Right cardiac atrium (tissue), 5 donors: ENCODE measurements at places on chromosomes 4 and X. TPM values are rescaled to one million over a fixed set of nuclear protein-coding genes. Genes with fewer than 3 reads are reported as not detected.

DNA sequence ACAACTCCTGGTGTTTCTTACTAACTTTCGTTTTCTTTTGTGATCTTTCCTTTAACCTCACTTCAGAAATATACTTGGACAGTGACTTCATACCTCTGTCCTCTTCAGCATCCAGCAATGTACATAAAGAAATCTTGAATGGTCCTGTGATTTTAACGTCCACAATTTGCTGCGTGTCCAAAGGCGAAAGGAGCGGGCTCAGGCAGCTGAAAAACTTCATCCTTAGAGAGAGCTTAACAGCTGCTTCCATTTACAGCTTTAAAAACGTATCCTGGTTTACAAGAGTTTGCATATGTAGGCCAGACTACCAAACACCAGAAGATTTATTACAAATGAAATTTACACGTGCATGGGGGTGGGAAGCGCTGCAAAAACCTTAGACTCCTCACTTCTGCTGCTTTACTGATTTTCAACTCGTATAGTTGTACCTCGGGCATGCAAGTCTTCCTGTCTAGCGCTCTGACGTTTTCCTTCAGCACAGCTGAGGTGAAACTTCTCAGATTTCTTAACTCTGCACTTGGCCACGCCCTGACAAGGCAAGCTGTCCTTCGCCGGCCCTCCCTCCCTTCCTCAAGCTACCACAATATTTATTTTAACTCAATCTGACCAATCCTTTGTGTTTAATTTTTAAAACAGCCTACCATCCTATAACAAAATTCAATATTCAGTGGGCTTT is 406.4 kb downstream of the FAM47A start:
- no peak for DNase-seq

- no peak for DNase-seq
Measured at GRCh38 chr4:8052160-8052691, 106.4 kb downstream of the ABLIM2 start.

GRCh38 chrX:67104982-67105757 is 438.7 kb upstream of the AR start:
- DNase-seq, result peak; percentile 38

The VSIG1 gene
- total RNA-seq, result not detected
